ENCODE measurements at places on chromosomes 1 and 21. TPM values are rescaled to one million over a fixed set of nuclear protein-coding genes. Genes with fewer than 3 reads are reported as not detected.

S100A10 gene
- polyA plus RNA-seq = 642 TPM

SLC25A44 gene
- polyA plus RNA-seq = 21.0 TPM

C1orf122 gene
- 10.3 TPM for polyA plus RNA-seq

SLC26A9 gene
- polyA plus RNA-seq = not detected

HES2 gene
- polyA plus RNA-seq = not detected

- no peaks in the 10 kb centered on the region for H3K4me1 ChIP-seq
- no peaks in the 10 kb centered on the region for H3K27me3 ChIP-seq
- H3K36me3 ChIP-seq = no peaks in the 10 kb centered on the region
- no peak overlapping the region for H3K27ac ChIP-seq
Observed at GRCh38 chr1:169885207-169885606, 8.5 kb downstream of the SCYL3 start.

GRCh38 chr1:162696286-162696862, 64.1 kb downstream of the DDR2 start:
- no peaks in the 10 kb centered on the region for H3K27me3 ChIP-seq
- no peaks in the 10 kb centered on the region for H3K36me3 ChIP-seq
- H3K4me3 ChIP-seq = no peak overlapping the region
- peak; percentile 89 for DNase-seq
- peak overlapping the region; percentile 87 for H3K27ac ChIP-seq

GRCh38 chr21:40846103-40846502, 855 bp downstream of the DSCAM start:
- H3K4me3 ChIP-seq = no peak overlapping the region
- no peaks in the 10 kb centered on the region for H3K36me3 ChIP-seq
- H3K4me1 ChIP-seq = no peaks in the 10 kb centered on the region
- H3K27ac ChIP-seq = no peak overlapping the region
- no peak for DNase-seq

DNA sequence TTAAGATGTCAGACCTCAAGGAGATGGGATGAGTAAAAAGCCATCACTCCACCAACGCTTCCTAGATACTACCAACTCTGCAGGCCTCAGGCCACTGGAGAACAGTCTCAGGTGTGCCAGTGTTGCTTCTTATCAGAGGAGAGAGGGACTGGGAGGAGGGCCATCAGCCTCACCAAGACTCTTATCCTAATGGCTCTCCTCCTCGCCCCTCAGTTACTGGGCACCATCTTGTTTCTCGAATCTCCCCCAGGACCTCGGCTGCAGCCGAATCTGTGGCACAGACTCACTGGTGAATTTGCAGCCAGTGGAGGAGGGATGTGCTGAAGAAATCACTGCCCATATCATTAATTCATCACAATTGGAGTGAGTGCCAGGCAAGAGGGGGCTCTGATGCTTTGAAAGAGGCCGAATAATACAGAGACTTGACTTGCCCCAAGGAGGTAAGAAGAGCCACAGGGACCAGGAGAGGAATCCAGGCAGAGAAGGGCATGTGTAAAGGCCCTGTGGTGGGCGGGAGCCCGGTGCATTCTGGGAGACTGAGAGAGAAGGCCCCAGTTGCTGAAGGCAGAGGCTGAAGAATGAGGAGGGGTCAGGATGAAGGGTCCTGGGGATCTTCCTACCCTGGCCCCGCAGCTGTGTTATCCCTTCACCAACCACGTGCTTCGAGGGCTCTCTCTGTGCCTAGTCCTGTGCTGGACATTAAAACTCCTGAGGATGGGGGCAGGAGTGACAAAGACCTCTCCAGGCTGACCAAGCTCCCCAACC, 129.8 kb downstream of the PTPRU start:
- no peak overlapping the region for H3K27ac ChIP-seq
- DNase-seq = no peak
- no peaks in the 10 kb centered on the region for H3K4me1 ChIP-seq
- no peaks in the 10 kb centered on the region for H3K27me3 ChIP-seq

DNA sequence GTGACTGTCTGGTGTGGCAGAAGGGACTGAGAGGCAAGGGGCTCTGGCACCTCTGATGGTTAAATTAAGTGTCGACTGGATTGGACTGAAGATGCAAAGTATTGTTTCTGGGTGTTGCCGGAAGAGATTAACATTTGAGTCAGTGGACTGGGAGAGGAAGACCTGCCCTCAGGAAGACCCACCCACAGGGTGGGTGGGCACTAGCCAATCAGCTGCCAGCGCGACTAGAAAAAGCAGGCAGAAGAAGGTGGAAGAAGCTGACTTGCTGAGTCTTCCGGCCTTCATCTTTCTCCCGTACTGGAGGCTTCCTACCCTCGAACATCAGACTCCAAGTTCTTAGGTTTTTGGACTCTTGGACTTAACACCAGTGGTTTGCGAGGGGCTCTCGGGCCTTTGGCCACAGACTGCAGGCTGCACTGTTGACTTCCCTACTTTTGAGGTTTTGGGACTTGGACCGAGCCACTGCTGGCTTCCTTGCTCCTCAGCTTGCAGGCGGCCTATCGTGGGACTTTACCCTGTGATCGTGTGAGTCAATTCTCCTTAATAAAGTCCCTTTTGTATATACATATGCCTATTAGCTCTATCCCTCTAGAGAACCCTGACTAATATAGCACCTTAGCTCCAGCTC, 79.6 kb downstream of the KAZN start:
- H3K27me3 ChIP-seq = no peaks in the 10 kb centered on the region
- DNase-seq = no peak
- H3K27ac ChIP-seq = no peak overlapping the region

DNA sequence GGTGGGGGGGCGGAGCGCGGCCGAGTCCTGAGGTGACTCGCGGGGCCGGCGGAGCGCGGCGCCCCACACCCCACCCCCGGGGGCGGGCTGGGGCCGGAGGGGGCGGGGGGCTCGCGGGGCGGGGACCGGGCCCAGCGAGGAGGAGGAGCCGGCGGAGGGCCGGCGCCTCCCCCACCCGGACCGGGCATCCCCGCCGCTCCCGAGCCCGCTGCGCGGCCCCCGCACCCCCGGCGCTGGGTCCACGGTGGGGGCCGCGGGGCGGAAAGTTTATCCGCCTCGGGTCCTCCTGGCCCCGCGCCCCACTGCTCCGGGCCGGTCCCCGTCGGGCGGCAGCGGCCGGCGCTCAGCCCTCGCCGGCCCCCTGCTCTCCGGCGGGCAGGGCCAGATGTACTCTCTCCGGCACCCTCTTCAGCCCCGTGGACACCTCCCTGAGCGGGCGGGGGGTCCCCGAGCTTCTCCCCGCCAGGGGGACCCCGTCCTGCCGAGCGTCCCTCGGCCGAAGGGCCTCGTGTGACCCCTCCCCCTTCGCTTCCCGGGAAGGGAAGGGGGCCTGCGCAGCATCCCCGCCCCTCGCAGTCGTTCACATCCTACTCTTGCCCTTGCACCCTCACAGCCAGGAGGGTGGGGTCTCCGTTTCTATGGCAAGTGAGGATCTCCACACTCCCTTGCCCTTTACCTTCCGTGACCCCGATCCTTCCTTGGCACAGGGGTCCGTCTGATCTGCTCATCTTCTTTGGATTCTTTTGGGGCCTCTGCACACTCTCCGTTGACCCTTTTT, 663 bp downstream of the CAMTA1 start:
- H3K27ac ChIP-seq = peak overlapping the region; percentile 63
- no peaks in the 10 kb centered on the region for H3K36me3 ChIP-seq
- H3K27me3 ChIP-seq = no peaks in the 10 kb centered on the region
- H3K4me3 ChIP-seq = peak overlapping the region; percentile 82
- peaks cover 8% of the 10 kb centered on the region for H3K4me1 ChIP-seq

DNA sequence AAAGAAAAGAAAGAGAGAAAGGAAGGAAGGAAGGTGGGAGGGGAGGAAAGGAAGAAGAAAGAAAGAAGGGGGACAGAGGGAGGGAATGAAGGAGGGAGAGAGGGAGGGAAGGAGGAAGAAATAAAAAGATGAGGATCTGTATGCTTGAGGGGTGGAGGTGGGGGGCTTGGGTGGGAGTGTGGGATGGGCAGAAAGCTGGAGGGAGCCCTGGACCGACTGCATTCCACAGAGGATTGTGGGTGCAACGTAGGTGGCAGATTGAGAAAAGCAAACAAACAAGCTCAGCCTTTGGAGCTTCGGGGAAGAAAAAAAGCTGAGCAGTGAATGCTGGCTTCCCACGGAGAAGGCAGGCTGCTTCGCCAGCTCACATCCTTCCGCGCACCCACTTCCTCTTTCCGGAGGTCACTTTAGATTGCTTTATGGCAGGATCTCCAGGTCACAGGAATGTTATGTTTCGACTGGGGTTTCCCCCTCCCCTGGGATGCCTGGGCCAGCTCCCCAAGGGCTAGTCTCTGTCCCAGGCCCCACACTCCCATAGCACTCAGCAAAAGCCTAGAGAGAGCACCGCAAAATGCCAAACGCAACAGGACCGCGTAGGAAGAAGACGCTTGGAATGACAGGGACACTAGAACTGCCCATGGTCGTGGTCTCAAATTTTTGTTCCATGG, 20.7 kb upstream of the LGALS8 start:
- H3K4me3 ChIP-seq = peak overlapping the region; percentile 18
- H3K36me3 ChIP-seq = no peaks in the 10 kb centered on the region
- H3K27me3 ChIP-seq = no peaks in the 10 kb centered on the region
- H3K27ac ChIP-seq = no peak overlapping the region
- no peak for DNase-seq

DNA sequence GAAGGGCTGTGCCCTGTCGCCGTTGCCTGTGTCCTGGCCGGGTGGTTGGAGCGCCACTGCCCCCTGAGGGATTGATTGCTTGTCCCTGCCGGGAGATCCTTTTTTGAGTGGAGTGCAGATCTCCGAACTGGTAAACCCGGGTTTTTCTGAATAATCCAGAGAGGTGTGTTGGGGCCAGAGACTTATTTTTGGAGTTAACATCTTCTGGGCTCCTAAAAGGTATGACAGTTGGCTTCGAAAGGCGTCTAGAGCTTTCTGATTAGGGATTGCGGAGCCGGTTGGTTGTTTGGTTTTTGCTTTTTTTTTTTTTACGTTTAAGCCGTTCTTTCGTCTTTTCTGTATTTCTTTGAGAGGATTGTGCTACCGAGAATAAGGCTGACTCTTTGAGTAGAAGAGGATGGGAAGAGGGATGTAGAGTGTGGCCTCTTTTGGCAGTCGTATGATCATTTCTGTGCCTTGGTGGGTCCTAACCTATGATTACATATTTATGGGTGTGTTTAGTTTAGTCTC, 756 bp downstream of the RLF start:
- no peak for DNase-seq
- H3K27me3 ChIP-seq = no peaks in the 10 kb centered on the region
- H3K4me1 ChIP-seq = peaks cover 5% of the 10 kb centered on the region

All from ovary (tissue), 10 donors.